Stimulated activated CD8-positive, alpha-beta memory T cell treated with anti-CD3 and anti-CD28 coated beads, Interleukin-7, amount 100 ng/mL, for 48 hours (primary cell): ENCODE measurements at places on chromosomes 2 and 18.

DNA sequence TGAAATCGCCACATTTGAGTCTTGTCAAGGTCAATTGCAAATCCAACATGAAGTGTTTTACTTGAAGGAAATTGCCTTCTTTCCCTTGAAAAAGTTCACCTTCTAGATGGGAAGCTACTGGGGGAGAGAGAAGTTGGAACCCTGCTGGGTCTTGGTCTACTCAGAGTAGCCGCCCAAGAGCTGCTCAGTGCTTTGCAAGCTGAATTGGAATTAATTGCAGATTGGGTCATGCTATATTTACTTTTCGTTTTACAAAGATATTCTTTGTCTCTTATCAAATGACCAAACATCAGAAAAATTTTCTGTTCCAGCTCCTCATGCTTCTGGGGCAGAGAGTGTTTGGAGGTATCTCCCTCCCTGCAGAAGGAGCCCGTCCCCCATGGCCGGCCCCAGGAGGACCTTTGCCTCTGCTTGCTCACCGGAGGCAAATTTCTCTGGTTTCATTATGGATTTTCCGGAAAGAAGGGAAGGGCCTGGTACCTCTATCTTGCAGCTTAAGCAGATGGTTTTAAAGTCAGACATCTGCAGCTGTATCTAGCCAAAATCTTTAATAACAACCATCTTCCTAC is 289.7 kb downstream of the MYT1L start:
- no peak for DNase-seq

DNA sequence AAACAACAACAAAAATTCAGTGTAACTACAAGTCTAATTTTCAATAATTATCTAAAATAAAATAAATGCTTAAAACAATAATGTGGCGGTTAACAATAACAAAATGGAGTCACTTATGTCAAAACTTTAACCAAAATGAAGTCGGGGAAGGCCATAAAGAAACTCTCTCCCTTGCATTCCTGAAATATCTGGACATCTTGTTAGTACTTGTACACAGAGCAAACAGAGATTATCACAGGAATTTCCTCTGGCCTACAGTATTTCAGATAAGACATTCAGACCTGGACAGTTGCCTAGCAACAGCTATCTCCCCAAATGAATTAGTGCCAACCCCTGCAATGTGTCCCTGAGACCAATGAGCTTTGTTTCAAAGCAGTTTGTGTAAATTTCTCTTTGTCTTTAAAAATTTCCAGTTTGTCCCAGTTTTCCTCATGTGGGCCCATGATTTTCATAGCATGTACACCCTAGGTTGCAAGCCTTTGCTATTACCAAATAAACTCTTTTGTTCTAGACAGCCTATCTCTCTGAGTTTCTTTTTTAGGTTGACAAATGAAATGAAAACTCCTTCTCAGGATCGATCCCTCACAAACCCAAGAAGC is 68.6 kb downstream of the EXOC6B start:
- DNase-seq = no peak

GRCh38 chr2:216807857-216808272 is 52.0 kb downstream of the TNP1 start:
- DNase-seq = no peak

- DNase-seq = no peak
These were observed 91.7 kb downstream of the SESTD1 start for GRCh38 chr2:179172894-179173293.

GRCh38 chr2:207635468-207636200 is 10.4 kb upstream of the METTL21A start:
- DNase-seq = no peak

DNA sequence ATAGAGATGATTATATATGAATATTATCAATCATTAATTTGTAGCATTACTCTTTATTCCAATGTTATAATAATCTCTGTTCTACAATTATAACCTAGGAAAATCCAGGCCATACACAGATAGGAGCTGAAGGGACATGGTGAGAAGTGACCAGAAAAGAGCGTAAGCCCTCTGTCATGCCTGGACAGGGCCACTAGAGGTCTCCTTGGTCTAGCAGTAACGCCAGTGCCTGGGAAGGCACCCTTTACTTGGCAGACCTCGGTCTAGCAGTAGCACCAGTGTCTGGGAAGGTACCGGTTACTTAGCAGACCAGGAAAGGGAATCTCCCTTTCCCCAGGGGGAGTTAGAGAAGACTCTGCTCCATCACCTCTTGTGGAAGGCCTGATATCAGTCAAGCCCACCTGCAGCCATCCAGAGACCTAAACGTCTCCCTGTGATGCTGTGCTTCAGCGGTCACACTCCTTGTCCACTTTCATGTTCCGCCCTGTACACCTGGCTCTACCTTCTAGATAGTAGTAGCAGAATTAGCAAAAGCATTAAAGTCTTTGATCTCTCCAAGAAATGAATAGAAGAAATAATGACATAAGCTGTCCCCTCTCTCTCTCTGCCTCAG is 447.5 kb upstream of the FSIP2 start:
- DNase-seq = peak; percentile 1

DNA sequence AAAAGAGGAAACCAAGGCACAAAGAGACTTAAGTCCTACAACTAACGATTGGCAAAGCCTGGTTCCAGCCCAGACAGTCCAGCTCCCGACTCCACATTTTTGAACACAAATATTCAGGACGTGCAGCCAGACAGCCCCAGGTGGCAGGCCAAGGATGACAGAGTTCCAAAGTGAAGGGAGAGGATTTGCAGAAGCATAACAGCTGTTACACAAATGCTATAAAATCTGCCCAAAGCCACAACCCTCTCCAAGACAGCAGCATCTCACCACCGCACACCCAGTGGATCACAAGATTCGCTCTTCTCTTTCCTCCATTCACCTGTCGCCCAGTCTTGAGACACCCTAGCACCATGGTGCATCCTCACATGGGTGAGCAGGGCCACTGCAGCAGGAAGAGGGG is 227.1 kb upstream of the ID2 start:
- no peak for DNase-seq

DNA sequence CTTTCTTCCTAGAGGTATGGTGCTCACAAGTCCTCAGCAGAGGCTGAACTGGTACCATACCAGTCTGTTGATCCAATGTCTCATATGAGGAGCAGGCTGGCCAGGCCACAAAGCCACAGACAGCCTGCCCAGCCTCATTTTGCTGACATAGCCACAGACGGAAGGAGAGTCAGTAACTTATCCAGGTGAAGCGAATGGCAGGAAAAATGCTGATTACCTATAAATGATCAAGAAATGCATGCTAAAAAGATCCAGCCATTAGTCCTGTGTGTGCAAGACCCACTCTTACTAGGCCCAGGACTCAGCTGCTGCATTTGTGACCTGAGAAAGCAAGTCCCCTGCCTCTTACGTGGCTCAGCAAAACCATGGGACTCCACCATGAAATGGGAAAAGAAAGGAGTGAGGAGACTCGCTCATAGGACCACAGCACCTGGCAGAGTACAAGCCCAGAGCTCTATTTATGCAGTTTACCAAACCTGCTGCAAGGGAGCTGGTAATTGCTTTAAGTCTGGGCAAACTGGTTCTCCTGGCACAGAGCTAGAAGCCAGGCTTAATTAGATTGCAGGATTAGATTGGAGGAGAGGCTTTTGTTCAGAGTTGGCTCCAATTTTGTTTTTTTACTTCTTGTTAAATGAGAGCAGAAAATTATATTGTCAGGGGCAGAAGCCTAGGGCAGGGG is 19.0 kb downstream of the RHOB start:
- no peak for DNase-seq

DNA sequence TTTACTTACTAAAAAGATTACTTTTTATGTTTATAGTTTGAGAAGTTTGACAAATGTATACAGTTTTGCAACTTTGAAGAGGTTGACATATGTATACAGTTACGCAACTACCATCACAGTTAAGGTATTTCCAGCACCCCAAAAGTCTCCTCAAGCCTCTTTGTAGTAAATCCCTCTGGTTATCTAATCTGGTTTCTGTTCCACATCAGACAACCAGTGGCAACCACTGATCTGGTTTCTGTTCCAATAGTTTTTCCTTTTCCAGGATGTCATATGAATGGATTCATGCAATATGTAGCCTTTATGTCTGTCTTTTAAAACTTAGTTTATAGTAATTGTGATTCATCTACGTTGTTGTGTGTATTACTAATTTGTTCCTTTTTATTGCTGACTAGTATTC is 23.5 kb downstream of the IFIH1 start:
- no peak for DNase-seq

- no peak for DNase-seq
These were observed 224.9 kb upstream of the EPAS1 start for GRCh38 chr2:46072101-46072820.

DNA sequence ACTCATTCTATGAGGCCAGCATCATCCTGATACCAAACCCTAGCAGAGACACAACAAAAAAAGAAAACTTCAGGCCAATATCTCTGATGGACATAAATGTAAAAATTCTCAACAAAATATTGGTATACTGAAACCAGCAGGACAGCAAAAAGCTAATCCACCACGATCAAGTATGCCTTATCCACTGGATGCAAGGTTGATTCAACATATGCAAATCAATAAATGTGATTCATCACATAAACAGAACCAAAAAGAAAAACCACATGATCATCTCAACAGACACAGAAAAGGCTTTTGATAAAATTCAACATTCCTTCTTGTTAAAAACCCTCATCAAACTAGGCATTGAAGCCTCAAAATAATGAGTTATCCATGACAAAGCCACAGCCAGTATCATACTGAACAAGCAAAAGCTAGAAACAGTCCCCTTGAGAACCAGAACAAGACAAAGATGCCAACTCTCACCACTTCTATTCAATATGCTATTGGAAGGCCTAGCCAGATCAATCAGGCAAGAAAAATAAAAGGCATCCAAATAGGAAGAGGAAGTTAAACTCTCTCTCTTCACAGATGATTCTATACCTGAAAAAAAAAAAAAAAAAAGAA is 45.3 kb downstream of the RTTN start:
- DNase-seq = no peak

DNA sequence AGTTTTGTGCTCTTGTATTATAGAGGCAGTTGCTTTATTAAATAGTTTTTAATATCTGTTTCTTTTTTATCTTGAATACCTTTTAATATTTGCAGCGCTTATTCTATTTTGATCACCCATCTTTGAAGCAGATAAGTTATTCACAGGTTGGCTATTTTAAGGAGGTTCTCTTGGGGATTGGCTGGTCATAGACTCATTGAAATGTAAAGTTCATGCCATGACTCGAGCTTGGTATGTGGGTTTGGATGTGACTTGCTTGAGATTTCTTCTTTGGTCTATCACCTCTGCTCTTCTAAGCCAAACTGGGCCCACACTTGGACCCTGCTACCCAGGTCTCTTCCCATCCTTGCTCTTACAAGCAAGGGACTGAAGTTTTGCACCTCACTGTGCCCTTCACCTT is 33.6 kb downstream of the FARP2 start:
- no peak for DNase-seq

DNA sequence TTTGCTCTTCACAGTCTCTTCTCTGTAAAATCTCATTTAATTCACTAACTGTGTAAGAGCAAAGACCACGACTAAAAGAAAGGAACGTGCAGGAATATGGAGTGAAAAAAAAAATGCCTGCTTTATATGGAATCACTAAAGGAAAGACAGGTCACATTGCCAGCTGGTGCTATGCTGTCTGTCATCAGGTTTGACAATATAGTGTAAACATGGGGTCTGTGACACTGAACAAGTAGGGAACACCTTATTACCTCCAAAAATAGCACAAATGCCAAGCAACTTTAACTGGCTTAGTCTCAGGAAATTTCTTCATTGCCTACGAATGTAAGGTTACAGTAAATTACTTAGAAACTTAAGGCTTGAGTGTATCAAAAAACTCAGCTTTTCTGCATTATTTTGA is 364.5 kb upstream of the LINC00305 start:
- no peak for DNase-seq

DNA sequence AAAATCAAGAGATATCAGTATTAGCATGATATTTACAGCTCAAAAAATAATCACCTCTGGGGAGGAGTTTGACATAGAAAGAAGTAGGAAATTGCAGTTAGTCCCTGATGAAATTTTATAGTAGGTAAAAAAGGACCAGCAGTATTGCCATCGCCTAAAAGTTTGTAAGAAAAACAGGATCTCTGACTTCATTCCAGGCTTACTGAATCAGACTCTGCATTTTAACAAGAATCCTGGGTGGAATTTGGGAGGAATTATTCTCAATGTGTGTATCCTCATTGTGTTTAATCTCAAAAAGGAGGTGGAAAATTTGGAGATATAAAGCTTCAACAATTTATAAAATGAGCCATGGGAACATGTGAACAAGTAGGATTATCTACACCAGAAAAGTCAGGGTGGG is 31.2 kb upstream of the STAT1 start:
- DNase-seq = no peak

GRCh38 chr2:160679686-160680085 is 186.1 kb upstream of the RBMS1 start:
- no peak for DNase-seq

DNA sequence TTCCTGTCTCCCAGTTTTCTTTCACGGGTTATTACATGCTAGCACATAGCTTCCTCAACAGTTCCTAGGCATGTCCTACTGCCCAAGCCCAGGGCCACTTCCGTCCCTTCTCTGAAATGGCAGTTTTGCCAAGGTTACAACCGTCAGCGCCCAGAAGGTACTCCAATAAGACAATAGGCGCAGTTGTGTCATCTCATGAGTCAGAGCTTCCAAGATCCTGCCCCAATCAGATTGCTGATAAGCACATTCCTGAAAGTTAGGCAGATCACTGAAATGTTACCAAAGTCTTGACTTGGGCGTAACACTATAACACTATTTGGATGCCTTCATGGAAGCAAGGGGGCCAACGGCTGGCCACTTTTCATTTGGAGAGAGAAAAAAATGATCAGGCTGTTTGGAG is 34.2 kb downstream of the GKN2 start:
- DNase-seq = no peak

GRCh38 chr2:170301626-170302025 is 123.7 kb downstream of the MYO3B start:
- DNase-seq = no peak

- no peak for DNase-seq
These were observed 354.0 kb downstream of the CCDC85A start for GRCh38 chr2:56537756-56538155.

GRCh38 chr2:103367877-103368276 is 606.0 kb downstream of the TMEM182 start:
- no peak for DNase-seq

DNA sequence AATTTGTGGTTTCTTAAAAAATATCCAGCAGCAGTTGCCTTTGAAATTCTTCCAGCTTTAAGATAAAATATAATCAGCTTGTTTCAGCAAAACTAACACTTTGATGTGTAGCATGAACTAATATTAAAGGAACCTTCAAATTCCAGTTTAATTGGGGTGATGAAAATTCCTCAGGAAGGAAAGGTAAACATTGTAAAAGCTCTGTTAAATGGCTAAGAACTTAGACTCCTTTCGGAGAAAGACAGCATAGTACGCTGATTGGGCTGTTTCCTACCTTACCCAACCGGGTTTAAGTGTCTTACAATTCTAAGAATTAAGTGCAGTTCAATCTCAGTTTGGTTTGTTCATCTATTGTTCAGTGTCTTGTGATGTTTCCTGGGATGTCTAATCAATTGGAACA is 108.3 kb downstream of the CDH7 start:
- DNase-seq = no peak

GRCh38 chr2:151860613-151861146 is 32.5 kb upstream of the ARL5A start:
- no peak for DNase-seq
